ENCODE measurements at places on chromosomes 5 and 9. TPM values are rescaled to one million over a fixed set of nuclear protein-coding genes. Genes with fewer than 3 reads are reported as not detected.

Gene UBE2R2
- 27.2 TPM for polyA plus RNA-seq

Gene FOXI1
- polyA plus RNA-seq, result not detected

Gene GRAMD2B
- polyA plus RNA-seq, result 0.86 TPM

Gene PCDHA1
- polyA plus RNA-seq, result not detected

Gene SLCO6A1
- not detected for polyA plus RNA-seq

DNA sequence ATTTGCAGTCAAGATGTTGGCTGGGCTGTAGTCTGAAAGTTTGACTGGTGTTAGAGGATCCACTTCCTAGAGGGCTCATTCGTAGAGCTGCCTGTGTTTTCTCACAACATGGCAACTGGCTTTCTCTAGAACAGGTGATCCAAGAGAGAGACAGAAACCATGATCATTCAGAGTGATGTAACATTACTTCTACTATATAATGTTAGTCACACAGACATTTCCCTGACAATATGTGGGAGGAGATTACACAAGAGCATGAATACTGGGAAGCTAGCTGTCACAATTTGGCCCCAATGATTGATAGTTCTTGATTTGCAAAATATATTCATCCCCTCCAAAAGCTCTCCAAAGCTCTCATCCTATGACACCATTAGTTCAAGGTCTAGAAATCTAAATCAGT is 10.9 kb upstream of the TMEM161B start:
- peaks cover 5% of the 10 kb centered on the region for H3K36me3 ChIP-seq
- H3K4me1 ChIP-seq, result no peaks in the 10 kb centered on the region
- H3K27ac ChIP-seq, result no peak overlapping the region
- H3K4me3 ChIP-seq, result no peak overlapping the region

DNA sequence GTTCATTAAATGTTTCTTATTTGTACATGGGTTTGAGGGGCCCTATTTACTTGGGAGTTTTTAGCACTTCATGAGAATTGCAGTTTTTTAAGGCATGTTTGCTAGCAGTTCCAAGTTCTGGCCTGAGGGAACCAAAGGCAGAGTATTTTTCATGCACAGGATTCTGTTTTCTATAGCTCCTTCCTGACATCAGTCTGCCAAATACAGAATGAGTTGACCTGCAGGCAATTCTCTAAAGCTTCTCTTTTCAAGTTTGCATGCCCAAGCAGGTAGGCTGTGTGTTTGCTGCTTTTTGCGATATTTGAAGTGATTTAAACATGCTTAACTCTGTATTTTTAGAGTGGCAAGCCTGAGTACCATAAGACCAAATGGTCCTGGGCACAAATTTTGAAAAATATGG is 75.8 kb downstream of the AOPEP start:
- H3K4me1 ChIP-seq, result peaks cover 5% of the 10 kb centered on the region
- H3K36me3 ChIP-seq, result peaks cover 1% of the 10 kb centered on the region
- no peak overlapping the region for H3K4me3 ChIP-seq
- H3K27me3 ChIP-seq, result no peaks in the 10 kb centered on the region

DNA sequence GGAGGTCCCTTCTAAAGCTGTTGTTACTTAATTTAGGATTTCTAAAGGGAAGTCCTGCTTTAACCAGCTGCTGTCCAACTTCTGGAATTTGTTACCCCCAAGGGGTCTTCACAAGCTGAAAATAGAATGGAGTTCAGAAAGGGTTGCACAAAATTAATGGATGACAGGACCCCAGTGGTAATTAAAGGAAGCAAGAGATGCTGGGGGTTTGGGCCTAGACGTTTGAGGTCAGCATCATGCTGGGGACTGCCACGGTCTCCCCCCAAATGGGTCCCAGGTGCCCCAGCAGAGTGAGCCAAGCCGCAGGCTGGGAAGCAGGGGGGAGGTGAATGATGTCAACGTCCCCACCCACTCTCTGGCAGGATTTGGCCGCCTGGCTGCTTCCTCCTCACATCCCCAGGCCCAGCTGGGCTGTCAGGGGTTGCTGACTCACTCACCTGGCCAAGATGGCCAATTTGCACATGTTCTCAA is 97.5 kb upstream of the ARAP3 start:
- no peaks in the 10 kb centered on the region for H3K36me3 ChIP-seq
- no peak overlapping the region for H3K4me3 ChIP-seq
- no peaks in the 10 kb centered on the region for H3K27me3 ChIP-seq
- H3K27ac ChIP-seq, result no peak overlapping the region

Data from B cell (primary cell).